Fibroblast of skin of left biceps (primary cell): ENCODE measurements at places on chromosomes 16 and 17.

DNA sequence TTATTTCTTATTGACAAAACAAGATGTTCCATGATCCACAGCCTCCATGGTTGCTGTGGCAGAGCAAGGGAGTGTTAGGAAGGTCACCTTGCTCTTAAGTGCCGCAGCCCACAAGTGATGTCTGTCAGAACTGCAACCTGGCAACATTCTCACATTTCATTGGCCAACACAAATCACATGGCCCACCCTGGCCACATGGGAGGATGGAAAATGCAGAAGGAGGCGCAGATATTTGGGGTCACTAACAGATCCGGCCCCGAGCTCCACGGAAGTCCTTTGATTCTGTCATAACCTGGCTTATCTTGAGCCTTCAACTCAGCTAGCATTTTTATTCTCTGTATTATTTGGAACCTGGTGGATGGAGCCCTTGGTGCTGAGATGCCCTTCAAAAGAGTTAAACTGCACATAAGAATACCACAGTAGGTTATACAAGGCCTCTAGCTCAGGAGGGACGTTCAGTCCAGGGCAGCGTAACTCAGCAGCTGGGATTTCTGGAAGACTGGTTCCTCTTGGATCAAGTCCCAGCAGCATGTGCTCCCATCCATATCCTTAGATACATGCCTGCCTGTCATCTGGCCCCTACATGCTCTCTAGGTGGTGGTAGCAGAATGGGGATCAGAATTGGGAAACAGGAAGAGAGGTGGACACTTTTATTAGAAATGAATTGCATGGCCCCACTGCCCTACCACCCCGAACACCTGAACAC, 508.1 kb downstream of the HAPSTR1 start:
- DNase-seq, result no peak

DNA sequence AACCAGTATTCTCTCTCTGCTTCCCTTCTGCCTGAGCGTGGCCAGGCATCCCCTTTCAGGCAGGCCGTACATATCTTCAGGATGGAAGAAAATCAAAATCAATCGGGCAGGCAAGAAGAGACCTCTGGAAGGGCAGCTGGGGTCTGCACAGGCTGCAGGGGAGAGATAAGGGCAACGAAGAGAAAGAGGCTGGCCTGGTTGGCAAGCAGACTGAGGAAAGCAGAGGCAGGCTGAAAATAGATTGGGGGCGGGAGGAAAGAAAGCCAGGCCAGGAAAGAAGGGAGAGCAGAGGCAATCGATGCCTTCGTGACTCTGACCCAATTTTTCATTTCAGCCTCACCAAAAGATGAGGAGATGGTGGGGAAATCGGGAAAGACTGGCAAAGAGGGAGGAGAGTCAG, 18.1 kb downstream of the PIPOX start:
- DNase-seq, result no peak

GRCh38 chr16:1958715-1959268, 546 bp upstream of the NDUFB10 start:
- no peak for DNase-seq

DNA sequence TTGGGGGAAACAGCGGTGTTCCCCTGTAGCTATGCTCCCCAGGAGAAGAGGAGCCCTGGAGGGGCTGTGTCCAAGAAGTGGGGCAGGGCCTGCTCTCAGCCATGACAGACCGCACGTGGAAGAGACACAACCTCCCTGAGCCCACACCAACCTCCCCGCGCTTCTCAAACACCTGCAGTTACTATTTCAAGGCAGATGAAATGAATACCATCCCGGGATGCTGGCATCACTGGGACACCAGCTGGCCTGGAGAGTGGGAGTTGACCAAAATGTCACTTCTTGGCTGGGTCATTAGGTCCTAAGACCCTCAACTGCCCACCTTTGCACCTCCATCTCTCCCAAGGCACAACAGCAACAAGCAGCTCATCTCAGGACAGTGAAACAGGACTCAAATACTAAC, 32.0 kb downstream of the SPHK1 start:
- no peak for DNase-seq

DNA sequence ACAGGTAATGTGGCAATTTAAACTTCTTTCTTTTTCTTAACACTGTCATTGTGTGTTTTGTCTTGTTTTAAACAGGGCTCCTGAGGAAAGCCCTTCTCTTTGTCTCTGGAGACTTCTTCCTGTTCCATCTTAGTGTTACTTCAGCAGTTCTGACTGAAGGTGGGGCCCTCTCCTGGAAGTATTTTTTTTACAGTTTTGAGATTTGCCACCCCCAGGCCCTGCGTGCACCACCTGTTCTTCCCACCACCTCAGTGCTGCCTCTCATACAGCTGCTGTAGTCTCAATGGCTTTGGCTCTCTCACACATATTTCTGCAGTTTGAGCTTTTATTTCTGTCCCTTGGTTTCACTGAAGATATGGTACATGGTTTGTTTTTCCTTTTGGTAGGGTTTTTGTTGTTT, 52.5 kb upstream of the ALDH3A1 start:
- no peak for DNase-seq

- DNase-seq, result no peak
Measured at GRCh38 chr17:57517632-57518456, 227.3 kb downstream of the CCDC182 start.

GRCh38 chr16:7182510-7183109, 150.0 kb upstream of the RBFOX1 start:
- no peak for DNase-seq

GRCh38 chr17:79075446-79075750, 774 bp downstream of the ENGASE start:
- no peak for DNase-seq

DNA sequence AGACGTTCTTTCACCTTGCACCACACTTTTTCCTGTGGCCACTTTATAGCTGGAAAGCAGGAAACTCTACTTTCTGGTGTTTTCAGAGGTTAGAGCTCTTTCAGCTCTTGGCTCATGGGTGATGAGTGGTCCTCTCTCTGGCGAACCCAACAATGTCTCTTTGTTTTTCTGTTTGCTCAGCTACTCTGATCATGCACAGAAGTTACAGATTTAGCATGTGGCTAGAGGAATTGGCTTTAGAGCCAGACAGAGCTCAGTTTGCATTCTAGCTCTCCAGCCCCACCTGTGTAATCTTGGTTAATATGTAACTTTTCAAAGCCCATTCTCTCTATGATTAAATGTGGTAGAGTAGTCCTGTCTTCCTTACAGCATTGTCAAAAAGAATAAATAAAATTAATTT, 225.2 kb downstream of the HAPSTR1 start:
- DNase-seq, result no peak

- peak; percentile 23 for DNase-seq
Measured at GRCh38 chr17:69047368-69048263, 13.1 kb downstream of the ABCA9 start.

DNA sequence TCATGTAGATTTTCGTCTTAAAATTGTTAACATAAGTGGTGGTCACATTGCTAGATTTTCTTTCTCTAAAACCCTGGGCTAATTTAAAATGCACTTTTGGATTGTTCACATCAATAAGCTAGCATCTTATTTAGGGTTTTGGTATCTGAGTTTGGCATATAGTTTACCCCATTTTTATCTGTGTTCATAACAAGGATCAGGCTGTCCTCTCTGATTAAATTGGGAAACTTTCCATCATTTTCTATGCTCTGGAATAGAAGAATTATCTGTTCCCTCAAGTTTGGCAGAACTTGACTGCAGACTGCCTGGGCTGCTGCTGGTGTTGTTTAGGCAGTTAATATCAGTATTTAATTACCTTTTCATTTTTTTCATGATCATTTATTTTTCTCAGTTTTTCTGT, 1.8 kb downstream of the SPECC1 start:
- DNase-seq, result no peak

DNA sequence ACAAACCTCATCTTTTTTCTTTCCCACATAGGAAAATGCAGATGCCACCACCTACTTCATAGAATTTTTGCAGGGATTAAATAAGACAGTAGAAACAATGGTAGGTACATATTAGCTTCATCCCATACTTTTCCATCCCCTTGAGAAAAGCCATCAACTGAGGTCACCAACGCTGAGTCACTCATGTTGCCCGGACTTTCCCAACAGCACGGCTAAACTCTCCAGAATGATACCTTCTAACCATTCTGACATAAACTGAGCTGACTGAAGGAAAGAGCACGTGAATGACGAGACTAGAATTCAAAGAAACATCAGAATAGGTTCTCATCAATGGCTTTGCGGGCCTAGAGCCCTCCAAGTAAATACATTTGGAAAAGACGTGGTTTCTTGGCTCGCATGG, 146.0 kb upstream of the RCVRN start:
- no peak for DNase-seq

DNA sequence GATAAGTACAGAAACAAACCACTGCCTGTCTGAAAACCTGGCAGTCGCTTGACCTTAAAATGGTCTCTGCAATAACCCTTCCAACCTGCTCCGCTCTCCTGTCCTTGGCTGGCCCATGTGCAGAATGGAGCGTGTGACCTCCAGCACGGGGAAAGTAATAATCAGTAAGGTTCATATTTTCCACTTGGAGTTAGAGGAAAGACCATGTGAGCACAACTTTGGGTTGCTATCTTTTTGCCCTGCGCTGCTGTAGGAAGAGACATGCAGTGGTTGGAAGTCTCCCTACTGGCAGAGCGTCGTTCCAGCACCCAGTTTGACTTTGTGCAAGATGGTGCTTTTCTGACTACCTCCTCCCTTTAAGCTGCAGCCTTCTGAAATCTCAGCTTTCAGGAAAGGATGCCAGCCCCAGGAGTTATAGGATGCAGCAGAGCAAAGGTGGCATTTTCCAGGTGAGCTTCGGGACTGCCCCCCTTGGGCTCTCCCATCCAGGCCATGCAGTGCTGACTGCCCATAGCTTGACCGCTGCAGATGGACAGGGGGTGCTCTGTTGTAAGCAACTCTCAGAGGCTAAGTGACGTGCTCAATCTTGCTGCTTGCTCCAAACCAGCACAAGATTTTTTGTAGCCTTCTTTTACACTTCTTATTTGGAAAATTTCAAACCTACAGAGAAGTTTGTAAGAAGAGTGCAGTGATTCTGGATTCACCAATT, 110.7 kb upstream of the NOL11 start:
- DNase-seq, result no peak

DNA sequence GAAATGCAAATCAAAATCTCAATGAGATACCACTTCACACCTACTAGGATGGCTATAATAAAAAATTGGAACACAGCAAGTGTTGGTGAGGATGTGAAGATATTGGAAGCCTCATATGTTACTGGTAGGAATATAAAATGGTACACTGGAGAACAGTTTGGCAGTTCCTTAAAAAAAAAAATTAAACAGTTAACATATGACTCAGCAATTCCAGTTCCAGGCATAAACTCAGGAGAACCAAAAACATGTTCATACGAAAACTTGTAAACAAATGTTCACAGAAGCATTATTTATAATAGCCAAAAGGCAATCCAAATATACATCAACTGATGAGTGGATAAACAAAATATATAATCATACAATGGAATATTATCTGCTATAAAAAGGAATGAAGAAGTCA, 28.2 kb downstream of the ZNF652 start:
- no peak for DNase-seq

GRCh38 chr16:31568577-31569359, 41.1 kb downstream of the AHSP start:
- DNase-seq, result no peak

GRCh38 chr17:74779948-74780400, 3.8 kb upstream of the NAT9 start:
- DNase-seq, result no peak

- DNase-seq, result no peak
Measured at GRCh38 chr16:15613676-15614075, 29.3 kb downstream of the MARF1 start.

- no peak for DNase-seq
Measured at GRCh38 chr16:85436207-85436606, 176.9 kb upstream of the GSE1 start.

- DNase-seq, result no peak
Measured at GRCh38 chr17:30345527-30346075, 11.7 kb upstream of the TMIGD1 start.

GRCh38 chr17:2259769-2260536, 43.6 kb downstream of the SMG6 start:
- no peak for DNase-seq

DNA sequence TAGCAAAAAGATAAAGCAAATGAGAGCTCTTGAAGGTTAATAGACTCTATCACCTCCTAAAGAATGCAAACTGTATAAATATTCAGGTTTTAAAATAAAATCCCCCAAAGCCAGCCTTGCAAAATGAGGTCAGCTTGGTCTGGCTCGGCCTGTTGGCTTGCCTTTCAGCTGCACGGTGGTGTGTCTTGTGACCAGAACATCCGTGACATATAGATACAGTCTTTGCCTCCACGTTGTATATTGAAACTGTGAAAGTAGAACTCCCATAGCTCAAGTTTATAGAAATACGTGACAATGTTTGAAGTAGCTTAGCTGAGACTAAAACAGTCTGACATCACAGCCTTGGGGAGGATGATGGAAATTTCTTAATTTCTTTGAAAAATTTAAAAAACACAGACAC, 236.6 kb upstream of the MYOCD start:
- no peak for DNase-seq

DNA sequence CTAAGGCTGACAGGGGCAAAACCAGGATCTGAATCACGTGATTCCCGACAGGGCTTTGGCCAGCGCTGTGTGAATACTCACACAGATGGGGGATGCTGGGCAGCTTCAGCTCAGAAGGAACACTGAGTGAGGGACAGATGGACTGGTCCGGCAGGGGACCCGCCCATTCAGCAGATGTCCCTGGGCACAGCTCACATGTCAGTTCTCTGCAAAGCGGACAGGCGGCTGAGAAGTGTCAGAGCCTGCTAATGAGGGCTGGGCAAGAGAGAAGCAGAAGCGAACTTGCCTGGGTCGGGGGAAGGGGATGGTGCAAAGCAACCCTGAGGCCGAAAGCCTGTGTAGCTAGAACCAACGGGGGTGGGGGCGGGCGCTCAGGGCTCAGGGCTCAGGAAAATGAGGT, 11.9 kb upstream of the GLIS2 start:
- no peak for DNase-seq

DNA sequence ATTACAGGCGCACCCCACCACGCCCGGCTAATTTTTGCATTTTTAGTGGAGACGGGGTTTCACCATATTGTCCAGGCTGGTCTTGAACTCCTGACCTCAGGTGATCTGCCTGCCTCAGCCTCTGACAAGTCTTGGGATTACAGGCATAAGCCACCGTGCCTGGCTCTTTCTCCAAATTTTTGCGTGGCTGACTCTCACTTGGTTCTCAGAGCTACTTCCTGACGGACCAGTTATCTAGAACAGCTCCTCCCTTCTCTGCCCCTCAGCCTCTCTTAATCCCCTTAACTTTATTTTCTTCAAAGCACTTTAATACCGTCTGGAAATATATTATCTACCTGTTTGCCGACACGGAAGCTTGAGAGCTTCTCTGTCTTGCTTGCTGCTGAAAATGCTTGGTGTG, 4.2 kb downstream of the YPEL2 start:
- no peak for DNase-seq
